ENCODE measurements at places on chromosomes 7 and 10.

GRCh38 chr10:4067531-4067930 is 282.5 kb upstream of the KLF6 start:
- peak; percentile 84 for DNase-seq

DNA sequence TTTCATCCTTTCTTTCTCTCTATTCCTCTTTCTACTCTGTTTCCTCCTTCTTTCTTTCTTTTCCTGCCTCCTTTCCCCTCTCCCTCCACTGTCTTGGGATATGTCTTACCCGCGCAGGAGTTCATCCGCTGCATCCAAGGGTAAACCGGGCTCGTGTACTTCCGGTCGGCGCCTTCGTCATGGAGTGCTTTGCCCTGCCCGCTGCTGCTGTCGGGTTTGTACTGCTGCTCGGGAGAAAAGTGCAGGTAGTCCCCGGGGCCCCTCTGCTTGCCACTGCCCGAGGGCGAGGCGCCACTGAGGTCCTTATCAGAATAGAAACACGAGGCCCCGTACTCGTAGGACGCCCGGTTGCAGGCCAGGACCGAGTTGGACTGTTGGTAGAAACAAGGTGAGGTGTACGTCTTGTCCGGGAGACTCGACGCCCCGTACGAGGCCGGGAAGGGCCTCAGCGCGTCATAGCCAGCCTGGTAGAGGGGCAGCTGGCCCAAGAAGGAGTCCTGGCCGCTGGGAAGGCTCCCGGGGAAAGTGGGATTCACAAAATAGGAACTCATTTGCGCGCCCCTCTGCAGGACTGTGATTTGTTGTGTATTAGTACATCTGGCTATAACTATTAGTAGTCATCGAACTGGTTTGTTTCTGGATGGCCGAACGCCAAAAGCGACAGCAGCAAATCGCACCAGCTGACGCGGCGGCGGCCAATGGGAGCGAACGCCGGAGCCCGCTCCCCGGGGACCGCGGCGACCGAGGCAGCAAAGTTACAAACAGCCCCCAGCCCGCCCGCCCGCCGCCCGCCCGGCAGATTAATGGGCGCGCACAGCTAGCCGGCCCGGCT is at the start of gene HOXA6:
HOXA6 (minus strand) TSS at position 576 of the 832 bp plus-strand sequence; CDS start at position 551, 25 bp downstream.
- peak; percentile 94 for DNase-seq

- DNase-seq, result no peak
Measured at GRCh38 chr10:26486304-26486703, 48.2 kb downstream of the APBB1IP start.

GRCh38 chr10:46268076-46268881 is 18.5 kb upstream of the ANTXRL start:
- no peak for DNase-seq

DNA sequence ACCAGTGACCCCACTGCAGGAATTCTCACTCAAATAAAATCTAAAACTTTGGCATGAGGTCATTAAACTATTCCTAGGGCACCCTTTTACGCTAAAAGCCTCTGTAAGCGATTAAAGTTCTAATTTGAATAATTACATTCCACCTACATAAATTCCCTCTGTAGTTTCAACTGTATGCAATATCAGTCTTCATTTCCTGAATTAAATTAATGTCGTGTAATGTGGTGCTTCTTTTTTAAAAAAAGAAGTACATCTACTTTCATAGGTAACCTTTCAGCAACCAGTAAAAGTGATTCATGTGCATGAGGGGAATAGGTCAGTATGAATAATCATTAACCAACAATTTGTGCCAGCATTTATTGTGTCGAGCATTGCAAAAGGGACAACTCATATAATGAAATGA is 44.7 kb downstream of the IMMP2L start:
- peak; percentile 73 for DNase-seq

- DNase-seq, result peak; percentile 63
Measured at GRCh38 chr7:5450549-5451327, 27.1 kb upstream of the TNRC18 start.

DNA sequence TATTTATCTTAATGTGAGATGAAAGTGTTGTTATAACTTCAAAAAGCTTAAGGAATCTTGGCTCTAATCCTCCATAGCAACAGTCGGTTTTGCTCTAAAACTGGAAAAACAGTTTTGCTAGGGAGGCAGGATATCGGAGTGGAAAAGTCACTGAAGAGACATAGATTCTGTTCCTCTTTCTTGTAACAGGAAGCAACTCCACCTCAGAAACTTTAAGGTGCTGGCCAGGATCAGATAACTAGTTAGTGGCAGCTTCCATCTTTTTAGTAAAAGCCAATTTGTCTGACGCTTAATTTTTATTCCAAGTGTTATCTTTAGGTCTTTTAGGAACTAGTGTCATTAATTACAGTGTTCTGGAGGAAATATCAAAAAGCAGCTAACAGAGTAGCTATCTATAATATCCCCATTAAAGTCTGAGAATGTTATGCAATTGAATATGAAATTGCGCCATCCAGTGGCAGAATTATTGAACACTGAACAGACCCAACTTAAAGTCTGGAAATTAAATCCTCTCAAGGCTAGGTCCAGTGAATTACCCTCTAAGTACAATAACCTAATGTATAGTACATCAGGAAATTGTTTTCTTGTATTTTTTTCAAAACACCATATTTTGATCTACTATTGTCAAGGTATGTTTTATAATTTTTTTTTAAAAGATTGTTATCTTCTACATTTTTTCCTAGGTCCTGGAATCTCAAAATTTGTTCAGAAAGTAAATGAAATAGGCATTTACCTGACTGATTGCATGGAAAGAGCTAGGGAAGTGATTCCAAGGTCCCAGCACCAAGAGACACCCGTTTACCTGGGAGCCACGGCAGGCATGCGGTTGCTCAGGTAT is 65.9 kb upstream of the CC2D2B start:
- DNase-seq, result peak; percentile 88

DNA sequence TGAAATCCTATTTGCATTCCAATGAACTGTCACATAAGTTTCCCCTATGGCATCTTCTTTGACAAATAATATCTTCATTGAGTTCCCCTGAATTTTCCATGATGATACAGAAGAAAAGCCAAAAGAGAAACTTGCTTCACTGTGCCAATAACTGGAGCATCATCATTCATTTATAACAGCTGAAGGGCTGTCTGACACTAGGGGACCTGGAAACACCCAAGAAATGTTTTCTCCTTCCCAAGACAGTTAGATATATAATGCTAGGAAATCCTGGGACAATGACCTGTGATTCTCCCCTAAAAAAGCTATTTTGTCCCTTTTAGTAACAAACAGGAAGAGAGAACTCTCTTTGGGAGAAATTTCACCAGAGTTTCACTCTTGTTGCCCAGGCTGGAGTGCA is 133.6 kb downstream of the SEMA3C start:
- no peak for DNase-seq

- no peak for DNase-seq
Measured at GRCh38 chr7:94031865-94032264, 27.7 kb upstream of the BET1 start.

DNA sequence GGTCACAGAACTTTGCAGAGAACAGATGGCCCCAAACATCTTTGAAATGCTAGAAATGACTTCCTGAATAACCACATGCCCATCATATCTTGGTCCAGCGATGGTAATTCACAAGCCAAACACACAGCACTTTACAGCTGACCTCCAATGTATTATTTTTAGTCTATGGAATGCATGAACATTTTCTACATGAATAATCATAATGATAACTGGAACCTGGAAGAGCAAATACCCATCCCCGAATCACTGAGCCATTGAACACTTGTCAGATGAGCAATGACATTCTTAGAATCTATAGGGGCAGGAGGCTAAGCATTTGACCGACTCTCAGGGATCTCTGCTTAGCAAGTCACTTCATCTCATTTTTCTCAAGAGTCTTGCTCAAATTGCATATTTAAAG is 167.3 kb downstream of the CREB5 start:
- no peak for DNase-seq

GRCh38 chr10:10946801-10947200 is 70.9 kb upstream of the CELF2 start:
- no peak for DNase-seq

GRCh38 chr7:19969859-19970493 is 196.6 kb upstream of the TMEM196 start:
- DNase-seq, result peak; percentile 78

DNA sequence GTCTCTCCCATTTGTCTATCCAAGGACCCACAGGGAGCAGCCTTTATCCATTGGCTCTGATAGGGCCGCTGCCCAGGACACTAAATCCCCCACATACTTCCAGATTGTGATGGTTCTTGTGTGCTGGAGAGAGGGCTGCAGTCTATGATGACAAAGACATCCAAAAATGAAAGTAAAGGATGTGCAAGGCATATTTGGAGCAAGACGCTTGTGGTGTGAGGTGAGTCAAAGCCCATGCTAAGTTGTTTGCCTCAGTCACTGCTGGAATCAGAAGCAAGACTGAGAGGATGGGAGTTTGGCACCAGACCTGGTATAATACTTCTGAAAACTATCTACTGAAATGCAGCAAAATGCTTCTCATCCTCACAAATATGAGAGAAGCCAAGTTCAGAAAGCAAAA is 22.7 kb downstream of the ZNF22 start:
- no peak for DNase-seq

GRCh38 chr7:130157700-130158099 is 47.5 kb downstream of the TMEM209 start:
- DNase-seq, result no peak

- DNase-seq, result no peak
Measured at GRCh38 chr10:35470248-35470924, 134.1 kb downstream of the CCNY start.

DNA sequence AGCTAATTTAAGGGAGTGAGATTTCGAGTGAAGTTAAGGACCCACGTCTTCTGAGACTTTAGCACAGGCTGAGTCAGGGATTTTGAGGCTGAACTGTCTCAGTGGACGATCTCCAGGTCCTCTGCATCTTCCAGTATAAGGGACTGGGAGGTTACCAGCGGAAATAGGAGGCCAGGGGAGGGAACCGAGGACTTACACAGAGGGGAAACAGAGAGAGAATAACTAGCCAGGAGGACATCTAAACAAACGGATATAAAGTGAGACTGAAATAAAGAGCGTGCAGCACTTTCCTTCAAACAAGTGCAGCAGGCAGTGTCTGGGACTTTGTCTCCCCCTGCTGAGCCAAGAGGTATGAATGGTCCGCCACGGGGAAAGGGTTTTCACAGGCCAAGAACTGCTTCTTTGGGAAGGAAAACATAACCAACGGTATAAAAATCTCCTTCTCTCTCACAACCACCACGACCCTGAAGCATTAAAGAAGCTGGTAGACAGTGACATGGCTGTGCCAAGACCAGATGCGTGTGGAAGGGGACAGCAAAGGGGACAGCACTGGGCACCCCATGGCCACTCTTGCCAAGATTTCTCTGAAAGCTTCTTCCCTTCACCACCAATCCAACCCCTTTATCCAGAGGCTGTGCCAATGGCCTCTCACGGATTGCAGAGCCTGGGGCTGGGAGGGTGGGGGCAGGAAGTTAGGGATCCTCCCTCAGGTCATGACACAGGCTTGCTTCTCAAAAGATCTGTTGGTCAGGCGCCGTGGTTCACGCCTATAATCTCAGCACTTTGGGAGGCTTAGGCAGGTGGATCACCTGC is 72.0 kb downstream of the SLC37A3 start:
- DNase-seq, result peak; percentile 81

GRCh38 chr7:157516911-157517781 is 180.3 kb downstream of the DNAJB6 start:
- no peak for DNase-seq

DNA sequence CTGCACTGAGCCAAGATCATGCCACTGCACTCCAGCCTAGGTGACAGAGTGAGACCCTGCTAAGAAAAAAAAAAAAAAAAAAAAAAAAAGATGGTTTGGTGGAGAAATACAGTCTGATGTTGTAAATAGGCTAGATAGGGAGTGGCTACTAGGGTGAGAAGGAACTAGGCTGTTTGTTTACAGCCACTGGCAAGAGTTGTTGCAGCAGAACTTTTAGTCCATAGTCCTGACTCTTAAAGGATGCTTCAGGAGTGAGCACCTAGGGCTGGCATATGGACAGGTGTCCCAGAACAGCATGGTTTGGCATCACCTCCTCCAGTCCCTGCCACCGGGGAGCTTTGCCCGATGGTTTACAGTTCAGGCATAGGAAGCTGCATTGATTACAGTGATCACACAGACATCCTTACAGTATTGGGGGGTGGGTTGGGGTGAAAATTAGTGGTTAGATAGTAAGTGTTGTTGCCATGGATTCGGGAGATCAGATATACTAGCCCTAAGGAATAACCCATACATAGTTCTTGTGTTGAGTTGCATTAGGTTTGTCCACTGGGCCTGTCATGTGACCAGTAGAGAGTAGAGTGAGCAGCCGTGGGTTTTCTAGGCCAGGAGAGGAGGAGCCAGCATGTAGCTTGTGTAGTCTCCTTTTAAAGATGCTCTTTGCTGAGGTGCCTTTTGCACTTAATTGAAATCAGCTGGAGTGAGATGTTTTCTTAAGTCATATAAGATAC is 35.9 kb downstream of the ZRANB1 start:
- DNase-seq, result no peak

GRCh38 chr7:102318482-102318971 is 31.9 kb downstream of the SH2B2 start:
- peak; percentile 51 for DNase-seq

GRCh38 chr7:415646-416525 is 103.8 kb downstream of the PDGFA start:
- no peak for DNase-seq

- DNase-seq, result peak; percentile 22
Measured at GRCh38 chr10:74786126-74786525, 40.3 kb upstream of the KAT6B start.
